KG1 (cell line): ENCODE measurements at places on chromosomes 16 and 17.

DNA sequence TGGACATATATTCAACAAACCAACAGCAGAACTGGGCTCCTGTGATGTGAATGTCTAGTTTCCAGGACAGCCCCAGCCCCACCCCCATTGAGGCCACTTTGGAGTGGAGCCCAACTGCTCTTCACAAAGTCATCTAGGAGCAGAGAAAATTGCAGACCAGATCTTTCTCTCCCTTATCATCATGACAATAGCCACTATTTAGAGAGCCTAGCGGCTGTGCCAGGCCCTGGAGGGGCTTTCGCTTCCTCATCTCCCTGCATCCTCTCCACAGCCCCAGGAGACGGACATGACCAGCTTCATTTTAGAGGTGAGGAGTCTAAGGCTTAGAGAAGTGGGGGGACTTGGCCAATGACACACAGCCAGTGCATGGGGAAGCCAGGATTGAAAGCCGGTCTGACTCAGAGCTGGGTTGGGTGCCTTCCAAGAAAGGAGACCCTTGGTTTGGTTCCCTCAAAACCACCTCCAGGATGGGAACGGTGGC is 1.4 kb downstream of the PRSS8 start:
- no peak for DNase-seq

- DNase-seq: peak; percentile 36
These were observed 44.4 kb upstream of the MED13 start for GRCh38 chr17:62109378-62109902.

DNA sequence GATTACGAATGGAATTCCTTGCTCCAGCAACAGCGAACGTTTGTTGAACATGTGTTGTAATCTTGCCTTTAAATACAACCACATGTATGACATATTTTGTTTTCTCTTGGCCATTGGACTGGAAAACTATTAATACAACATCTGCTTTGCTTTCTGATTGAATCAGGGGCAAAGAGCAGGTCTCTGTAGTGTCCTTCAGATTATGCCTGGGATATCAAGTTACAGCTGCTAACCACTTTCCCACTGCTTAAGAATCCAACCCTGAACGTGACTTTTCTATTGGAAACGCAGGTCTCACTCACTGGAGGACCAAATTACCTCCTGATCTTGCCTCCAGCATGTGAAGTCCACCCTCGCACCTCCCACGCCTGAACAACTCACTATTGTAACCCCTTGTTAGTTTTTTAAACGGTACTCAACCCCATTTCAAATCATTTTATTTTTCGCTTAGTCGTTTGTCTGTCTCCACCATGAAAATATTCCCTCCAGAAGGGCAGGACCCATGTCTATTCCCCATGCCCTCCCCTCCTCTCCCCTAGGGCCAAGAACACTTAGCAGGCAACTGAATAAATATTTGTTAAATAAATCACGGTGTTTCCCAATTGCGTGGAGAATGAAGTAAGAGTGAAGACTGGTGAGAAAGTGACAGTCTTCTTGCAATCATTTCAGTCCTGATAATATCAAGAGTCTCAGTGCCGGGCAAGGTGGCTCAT is 57.4 kb upstream of the MRTFB start:
- no peak for DNase-seq

GRCh38 chr16:86806838-86807351 is 228.5 kb downstream of the FOXL1 start:
- no peak for DNase-seq

DNA sequence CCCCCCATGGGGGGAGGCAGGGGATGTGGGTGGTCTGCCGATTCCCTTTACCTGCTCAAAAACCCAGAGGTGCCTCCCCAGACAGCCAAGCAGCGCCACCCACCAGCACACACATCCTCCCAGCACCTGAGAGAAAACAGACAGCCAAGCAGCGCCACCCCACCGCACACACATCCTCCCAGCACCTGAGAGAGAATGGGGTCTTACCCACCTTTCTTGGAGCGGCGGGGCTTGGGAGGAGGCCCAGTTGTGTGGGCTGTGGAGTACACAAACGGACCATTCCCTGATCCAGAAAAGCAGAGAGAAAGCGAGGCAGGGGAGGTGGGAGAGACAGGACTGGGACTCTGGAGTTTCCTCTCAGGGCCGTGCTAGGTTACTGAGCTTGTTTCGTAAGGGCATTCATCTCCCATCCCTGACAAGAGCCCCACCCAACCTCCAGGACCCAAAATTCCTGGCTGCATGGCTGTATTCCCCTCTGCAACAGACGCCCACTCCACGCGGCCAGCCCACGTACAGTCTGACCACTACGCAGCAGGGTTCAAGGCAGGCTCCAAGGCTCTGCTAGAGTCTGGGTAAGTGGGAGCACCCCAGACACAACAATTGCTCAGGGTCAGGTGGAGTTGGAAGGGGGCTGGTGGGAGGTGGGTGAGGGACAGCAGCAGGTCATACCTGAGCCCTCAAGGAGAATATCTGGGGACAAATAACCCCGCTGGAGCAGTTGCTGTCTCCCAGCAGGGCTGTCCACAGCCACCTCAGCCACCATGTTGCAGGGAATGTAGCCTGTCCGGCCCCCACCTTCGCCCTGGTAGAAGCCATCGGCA is 22.3 kb downstream of the TSPOAP1 start:
- DNase-seq: no peak

- DNase-seq: no peak
These were observed 21.0 kb upstream of the ITGAX start for GRCh38 chr16:31333686-31334649.

DNA sequence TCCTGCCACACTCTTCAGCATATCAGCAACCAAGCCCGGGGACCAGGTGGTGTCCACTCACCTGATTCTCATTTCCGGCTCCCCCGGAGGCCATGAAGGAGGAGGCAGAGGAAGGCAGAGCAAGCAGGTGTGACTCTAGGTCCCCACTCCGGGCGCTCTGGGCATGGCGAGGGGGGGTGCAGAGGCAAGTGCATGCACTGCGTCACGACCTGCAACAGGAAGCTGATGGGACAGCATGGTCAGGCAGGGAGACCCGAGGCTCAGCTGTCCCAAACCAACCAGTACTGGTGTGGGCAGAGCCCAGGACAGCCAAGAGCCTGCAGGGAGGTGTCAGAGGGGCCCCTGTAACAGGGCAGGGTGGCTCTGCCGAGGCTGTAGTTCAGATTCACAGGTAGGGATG is 2.1 kb upstream of the ENGASE start:
- no peak for DNase-seq

- DNase-seq: no peak
These were observed 102.0 kb downstream of the ITFG1 start for GRCh38 chr16:47358816-47359215.

DNA sequence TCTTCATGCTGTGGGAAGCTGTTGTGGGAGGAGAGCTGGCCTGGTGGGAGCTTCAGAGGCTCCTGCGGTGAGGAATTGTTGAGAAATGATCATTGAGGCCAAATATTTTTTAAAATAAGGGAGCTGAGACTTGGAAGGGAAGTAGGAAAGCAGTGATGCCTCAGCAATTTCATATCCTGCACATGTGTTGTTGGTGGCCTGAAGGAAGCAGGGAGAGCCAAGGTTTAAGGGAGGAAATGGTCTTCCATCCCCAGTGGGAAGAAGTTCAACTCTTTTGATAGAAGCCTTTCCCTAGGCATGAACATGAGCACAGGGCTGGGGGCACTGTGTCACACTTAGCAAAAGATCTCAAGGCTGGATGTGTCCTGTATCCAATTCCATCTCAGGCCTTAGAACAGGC is at the start of gene CCL14:
TSS of gene CCL14 (minus strand) at position 87 of the 400 bp plus-strand sequence. CDS start at position 7, 80 bp downstream.
- no peak for DNase-seq

DNA sequence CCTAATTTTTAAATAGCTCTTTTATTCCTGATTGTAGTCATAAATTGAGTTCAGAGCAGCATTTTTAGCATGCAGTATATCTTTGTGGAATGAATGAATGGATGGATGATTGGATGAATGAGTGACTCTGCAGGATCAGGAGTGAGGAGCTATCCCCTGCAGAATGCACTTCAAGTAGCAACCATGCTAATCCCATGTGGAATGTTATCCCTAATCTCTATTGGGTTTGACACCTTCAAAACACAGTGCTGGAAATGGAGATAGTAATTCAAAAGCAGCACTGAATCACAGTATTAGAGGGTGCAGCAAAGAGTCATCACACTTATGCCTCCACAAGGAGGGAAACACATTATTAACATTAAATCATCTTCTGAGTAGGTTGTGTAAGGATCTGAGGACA is 501.9 kb downstream of the SHISA9 start:
- no peak for DNase-seq

DNA sequence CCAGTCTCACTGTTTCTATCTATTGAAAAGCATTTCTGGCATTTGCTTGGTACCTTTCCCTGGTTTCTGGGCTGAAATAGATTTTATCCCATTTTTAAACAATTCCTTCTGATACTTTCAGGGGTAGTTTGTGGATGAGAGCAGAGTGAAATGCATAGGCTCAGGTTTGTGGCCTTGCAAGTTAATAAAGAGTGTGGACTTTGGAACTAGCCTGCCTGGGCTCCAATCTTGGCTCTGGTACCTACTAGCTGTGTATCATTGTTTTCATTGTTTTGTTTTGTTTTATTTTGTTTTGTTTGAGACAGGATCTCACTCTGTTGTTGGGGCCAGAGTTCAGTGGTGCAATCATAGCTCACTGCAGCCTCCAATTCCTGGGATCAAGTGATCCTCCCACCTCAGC is 175.5 kb downstream of the PRKCB start:
- DNase-seq: no peak

GRCh38 chr16:84397090-84397489 is 28.8 kb downstream of the ATP2C2 start:
- DNase-seq: no peak

- DNase-seq: no peak
These were observed 21.5 kb downstream of the DCAF7 start for GRCh38 chr17:63571632-63572310.

- DNase-seq: no peak
These were observed 153.0 kb downstream of the RBFOX3 start for GRCh38 chr17:79457889-79458288.

DNA sequence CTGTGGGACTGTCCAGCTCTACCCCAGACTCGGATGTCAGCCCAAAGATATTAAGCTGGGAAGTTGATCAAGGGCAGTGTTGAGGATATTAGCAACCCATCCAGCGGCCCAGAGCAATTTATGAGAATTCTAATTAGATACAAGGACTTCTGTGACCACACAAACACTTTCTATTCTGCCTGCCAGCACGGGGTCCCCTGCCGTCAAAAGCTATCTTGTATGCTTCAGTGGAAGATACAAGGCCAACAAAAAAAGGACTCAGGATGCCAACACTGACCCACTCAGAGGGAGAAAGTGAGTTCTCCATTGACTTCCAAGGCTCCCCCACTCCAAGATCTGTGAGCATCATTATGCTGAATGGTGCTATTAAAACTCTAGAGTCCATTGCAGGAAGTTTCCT is 390.7 kb downstream of the GRIN2A start:
- no peak for DNase-seq

GRCh38 chr17:65254166-65254565 is 117.0 kb downstream of the RGS9 start:
- DNase-seq: no peak

GRCh38 chr17:245611-246010 is 64.2 kb upstream of the DOC2B start:
- DNase-seq: no peak

DNA sequence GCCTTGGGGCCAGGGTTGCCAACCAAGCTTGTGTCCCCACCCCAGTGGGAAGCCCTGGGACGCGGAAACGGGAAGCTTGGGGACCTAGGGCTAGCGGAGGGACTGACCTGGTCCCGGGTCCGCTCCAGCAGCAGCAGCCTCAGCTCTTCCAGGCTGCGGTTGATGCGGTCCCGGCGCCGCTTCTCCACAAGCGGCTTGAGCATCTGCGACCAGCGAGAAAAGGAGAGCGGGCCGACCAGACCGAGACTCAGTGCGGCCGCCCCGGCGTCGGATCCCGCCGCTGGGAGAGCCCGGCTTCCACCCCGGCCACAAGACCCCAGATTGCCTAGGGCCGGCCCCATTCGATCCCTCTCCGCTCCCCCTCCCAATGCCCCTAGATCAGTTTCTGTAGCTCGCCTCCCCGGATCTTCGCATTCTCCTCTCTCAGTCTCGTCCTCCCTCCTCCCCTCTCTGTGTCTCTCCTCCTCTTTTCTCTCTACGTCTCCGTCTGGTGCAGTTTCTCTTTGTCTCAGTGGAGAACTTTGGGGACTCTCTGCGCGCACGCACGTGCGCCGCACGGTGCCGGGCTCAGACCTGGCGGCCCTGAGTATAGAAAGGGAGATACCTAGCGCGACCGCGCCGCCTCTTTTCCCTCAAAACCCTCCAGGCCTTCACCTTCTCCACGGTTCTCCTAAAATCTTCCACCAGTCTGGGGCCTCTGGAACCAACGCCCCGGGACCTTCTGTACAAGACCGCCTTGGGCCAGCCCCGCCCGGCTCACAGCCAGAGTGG is 797 bp downstream of the HES7 start:
- DNase-seq: no peak

GRCh38 chr16:1290063-1290501 is 19.4 kb upstream of the UBE2I start:
- DNase-seq: no peak

DNA sequence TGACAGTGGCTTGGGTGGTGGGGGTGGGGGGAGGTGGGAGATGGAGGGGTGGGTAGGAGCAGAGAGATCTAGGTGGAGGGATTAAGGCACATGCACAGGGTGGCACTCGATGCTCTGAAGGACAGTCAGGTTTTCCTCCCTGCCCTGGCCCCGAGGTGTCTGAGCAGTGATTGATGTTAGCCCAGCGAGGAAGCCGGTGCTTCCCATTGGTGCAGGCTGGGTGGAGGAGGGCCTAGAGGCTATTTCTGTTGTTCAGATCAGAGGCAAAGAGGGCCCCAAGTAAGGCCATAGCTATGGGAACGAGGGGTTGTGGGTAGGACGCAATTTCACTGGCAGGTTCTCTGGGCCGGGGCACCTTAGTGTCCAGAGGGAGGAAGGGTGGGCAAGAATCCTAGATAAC is 23.1 kb downstream of the CACNA1G start:
- no peak for DNase-seq
